ENCODE measurements at places on chromosomes 5 and 9.

DNA sequence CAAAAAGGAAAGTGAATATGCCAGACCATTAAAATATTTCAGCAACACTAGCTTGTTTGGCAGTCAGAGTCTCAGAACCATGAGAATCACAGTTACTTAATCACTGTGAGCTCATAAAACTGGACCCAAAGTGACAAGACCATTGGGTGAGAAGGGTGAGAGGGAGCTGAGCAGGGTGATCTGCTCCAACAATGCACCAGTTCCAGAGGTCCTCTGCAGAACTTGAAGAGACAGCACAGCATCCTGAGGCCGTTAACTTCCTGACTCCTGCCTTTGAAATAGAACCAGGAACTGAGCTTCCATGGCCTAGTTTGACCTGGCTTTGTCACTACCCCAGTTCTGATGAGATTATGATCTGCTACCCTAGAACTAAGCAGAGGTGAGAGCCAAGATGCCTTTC is 57.4 kb downstream of the NFIB start:
- no peak for DNase-seq

GRCh38 chr9:117771136-117771535 is 66.9 kb downstream of the TLR4 start:
- DNase-seq: no peak

GRCh38 chr5:102959055-102959454 is 160.9 kb downstream of the GIN1 start:
- no peak for DNase-seq

DNA sequence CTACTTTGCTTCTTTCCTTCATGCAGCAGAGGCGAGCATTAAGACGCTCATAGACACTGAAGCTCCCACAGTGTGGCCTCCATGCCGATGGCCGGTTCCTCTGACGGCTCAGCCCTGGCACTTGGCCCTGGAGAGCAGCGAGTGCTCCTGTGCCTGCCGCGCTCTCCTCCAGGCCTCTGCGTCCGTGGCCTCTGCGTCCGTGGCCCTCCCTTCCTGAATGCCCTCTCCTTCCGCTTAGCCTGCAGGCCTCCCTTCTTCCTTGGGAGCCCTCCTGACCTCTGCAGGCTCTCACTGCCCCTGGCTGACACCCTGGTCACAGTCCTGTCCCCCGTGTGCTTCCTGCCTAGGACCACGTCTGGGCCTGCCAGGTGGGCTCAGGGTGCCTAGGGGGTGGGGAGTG is 92.8 kb downstream of the ZNF354C start:
- no peak for DNase-seq

DNA sequence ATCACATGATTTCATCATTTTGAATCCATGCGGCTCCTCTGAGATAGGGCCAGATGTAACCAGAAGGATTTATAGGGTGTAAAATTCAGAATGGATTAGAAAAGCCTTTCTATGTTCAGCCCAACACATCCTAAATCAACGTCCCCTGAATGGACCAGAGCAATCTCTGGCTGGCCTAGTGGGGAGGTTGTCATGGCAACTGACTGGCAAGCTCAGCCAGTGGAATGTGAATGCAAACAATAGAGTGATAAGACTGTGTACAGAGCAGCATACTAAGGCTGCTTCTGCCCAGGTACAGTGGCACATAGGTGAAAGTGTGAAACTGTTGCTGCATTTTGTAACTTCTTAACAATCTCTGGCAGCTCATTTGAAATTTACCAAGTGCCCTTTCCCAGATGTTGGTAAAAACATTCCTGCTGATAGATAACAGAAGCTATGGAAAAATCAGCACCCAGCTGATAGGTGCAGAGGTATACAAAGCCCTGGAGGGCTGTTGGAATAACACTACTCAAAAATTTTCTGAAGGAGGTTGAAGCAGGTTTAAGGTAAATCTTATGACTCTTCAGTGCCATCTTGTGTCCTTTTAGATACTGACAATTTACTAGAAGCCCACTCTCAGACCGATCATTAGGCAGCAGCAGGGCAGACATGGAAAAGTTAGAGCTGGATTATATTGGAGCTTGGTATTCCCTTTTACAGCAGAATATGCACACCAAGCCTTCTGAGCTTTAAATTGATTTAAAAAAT is 267.2 kb downstream of the RAB3C start:
- no peak for DNase-seq
